ENCODE measurements at places on chromosomes 3 and 15.

GRCh38 chr3:117706037-117706436, 996.5 kb downstream of the TUSC7 start:
- H3K36me3 ChIP-seq = no peaks in the 10 kb centered on the region
- DNase-seq = no peak
- no peak overlapping the region for H3K4me3 ChIP-seq
- no peak overlapping the region for H3K27ac ChIP-seq

GRCh38 chr3:21944251-21944650, 193.2 kb upstream of the ZNF385D start:
- H3K36me3 ChIP-seq = no peaks in the 10 kb centered on the region
- H3K4me1 ChIP-seq = no peaks in the 10 kb centered on the region
- H3K27ac ChIP-seq = no peak overlapping the region
- no peaks in the 10 kb centered on the region for H3K27me3 ChIP-seq
- H3K4me3 ChIP-seq = no peak overlapping the region

- H3K36me3 ChIP-seq = no peaks in the 10 kb centered on the region
- H3K27ac ChIP-seq = no peak overlapping the region
- H3K4me3 ChIP-seq = no peak overlapping the region
- DNase-seq = no peak
These were observed 41.6 kb downstream of the NR2C2 start for GRCh38 chr3:14988988-14989394.

- no peaks in the 10 kb centered on the region for H3K27me3 ChIP-seq
- H3K27ac ChIP-seq = no peak overlapping the region
- no peak overlapping the region for H3K4me3 ChIP-seq
- H3K36me3 ChIP-seq = peaks cover 1% of the 10 kb centered on the region
These were observed 60.3 kb downstream of the HEG1 start for GRCh38 chr3:124995460-124995994.

DNA sequence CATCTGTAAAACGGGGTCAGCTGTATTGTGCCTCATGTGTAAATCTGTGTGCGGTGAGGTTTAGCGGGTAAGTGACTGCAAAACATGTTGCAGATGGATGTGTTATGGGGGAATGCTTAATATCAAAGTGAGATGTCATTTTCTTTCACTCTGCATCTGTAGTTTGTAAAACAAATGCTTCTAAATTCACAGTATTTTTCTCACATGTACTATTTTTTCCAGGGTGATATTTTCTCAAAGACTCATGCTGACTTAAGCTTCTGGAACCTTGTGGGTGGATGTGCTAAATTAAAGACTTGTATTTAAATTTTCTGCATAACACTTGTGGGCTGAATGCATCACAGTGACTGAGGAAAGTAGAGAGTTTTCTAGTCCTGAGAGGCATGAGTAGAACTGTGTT, 115.2 kb upstream of the TP63 start:
- no peak overlapping the region for H3K4me3 ChIP-seq
- H3K27ac ChIP-seq = no peak overlapping the region
- DNase-seq = no peak
- H3K36me3 ChIP-seq = no peaks in the 10 kb centered on the region
- H3K4me1 ChIP-seq = no peaks in the 10 kb centered on the region

DNA sequence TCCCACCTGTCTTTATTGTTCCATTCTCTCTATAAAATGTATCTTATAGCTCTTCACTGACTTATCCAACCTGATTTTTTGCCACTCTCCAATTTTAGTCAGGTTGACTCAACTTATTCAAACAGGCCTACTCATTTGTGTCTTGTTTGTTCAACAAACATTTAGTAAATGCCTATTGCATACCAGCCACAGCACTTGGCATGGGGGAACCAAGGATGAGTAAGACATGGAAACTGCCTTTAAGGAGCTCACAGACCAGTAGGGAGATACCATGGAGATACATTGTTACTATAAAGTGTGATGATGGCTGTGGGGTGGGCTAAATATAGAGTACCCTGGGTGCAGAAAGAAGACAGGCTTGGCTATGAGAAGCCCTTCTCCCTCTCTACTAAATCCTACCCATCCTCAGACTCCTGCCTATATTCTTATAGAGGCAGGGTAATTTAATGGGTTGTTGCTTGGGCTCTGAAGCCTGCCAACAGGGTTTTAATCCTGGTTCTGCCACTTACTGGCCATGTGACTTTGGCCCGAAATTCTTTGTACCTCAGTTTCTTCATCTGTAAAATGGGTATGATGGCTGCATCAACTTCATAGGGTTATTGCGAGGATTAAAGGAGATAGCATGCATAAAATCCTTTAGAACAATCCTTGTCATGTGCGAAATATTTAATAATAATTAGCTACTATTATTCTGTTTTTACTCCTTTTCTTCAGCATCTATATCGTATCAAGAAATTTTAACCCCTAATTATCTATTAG, 348.5 kb upstream of the UMPS start:
- H3K27me3 ChIP-seq = no peaks in the 10 kb centered on the region
- no peak overlapping the region for H3K27ac ChIP-seq
- H3K36me3 ChIP-seq = no peaks in the 10 kb centered on the region

- H3K4me3 ChIP-seq = no peak overlapping the region
- DNase-seq = no peak
- H3K36me3 ChIP-seq = no peaks in the 10 kb centered on the region
These were observed 46.1 kb downstream of the SMAD6 start for GRCh38 chr15:66747886-66748707.

DNA sequence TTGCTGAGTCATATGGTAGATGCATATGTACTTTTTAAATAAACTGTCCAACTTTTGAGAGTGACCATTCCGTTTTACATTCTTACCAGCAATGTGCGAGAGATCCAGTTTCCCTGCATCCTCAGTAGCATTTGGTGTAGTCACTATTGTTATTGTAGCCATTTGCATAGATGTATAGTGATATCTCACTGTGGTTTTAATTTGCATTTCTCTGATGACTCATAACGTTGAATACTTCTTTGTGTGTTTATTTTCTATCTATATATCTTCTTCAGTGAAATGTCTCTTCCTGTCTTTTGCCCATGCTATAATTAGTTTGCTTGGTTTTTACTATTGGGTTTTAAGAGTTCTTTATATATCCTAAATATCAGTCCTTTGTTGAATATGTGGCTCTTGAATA, 255.7 kb upstream of the GRM7 start:
- no peak overlapping the region for H3K27ac ChIP-seq
- no peak for DNase-seq
- no peaks in the 10 kb centered on the region for H3K4me1 ChIP-seq
- no peaks in the 10 kb centered on the region for H3K36me3 ChIP-seq
- no peak overlapping the region for H3K4me3 ChIP-seq
- H3K27me3 ChIP-seq = no peaks in the 10 kb centered on the region

Data from aorta (tissue), 5 donors.